ENCODE measurements at places on chromosomes 16 and 17. TPM values are rescaled to one million over a fixed set of nuclear protein-coding genes. Genes with fewer than 3 reads are reported as not detected.

PRAC2 gene
- not detected for total RNA-seq

CRHR1 gene
- total RNA-seq: not detected

GAS7 gene
- 79.7 TPM for total RNA-seq

CDK5R1 gene
- total RNA-seq: 0.75 TPM

ABHD15 gene
- total RNA-seq: 9.0 TPM

SLC2A4 gene
- 151 TPM for total RNA-seq

KLHL36 gene
- 44.1 TPM for total RNA-seq

GRCh38 chr17:75344666-75345065 lies 55.4 kb upstream of the SLC25A19 start:
- H3K4me1 ChIP-seq: peaks cover 53% of the 10 kb centered on the region
- no peak overlapping the region for H3K4me3 ChIP-seq
- H3K27me3 ChIP-seq: no peaks in the 10 kb centered on the region
- H3K27ac ChIP-seq: no peak overlapping the region
- no peak for DNase-seq
- H3K36me3 ChIP-seq: no peaks in the 10 kb centered on the region

- no peak overlapping the region for H3K4me3 ChIP-seq
- H3K27ac ChIP-seq: no peak overlapping the region
- H3K27me3 ChIP-seq: no peaks in the 10 kb centered on the region
- H3K36me3 ChIP-seq: no peaks in the 10 kb centered on the region
Observed at GRCh38 chr17:54795046-54795445, 105.6 kb upstream of the TOM1L1 start.

DNA sequence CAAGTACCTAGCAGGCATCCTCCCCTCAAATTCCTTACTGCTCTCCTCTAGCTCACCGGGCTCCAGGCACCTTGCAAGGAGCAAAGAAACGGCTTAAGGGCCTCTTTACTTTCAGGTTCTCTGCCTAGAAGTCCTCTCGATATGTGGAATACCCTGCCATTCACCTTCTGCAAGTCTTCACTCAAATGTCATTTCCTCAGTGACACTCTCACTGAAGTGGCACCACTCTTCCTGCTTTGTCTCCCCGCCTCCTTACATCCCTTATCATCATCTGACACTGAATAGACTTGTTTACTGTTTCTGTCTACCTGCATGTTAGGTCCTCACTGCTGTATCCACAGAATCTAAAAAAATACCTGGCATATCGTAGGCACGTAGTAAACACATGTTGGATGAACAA lies 947 bp downstream of the SLC7A6OS start:
- no peaks in the 10 kb centered on the region for H3K27me3 ChIP-seq
- H3K27ac ChIP-seq: no peak overlapping the region
- peak overlapping the region; percentile 88 for H3K4me3 ChIP-seq

DNA sequence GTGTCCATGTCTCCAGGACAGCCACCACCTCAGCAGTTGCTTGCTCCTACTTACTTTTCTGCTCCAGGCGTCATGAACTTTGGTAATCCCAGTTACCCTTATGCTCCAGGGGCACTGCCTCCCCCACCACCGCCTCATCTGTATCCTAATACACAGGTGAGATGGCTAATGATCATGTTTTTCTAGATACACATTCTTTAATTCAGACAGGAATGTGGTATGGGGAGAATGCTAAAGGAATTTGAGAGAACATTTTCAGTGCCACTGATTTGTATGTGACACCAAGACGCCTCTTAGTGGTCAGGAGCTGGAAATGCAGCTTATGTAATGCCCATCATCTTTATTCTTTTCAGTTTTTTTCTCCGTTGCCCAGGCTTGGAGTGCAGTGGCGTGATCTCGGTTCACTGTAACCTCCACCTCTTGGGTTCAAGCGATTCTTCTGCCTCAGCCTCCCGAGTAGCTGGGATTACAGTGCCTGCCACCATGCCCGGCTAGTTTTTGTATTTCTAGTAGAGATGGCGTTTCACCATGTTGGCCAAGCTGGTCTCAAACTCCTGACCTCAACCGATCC lies 8.9 kb upstream of the RAPGEFL1 start:
- DNase-seq: no peak
- peaks cover 85% of the 10 kb centered on the region for H3K36me3 ChIP-seq
- no peak overlapping the region for H3K27ac ChIP-seq
- H3K4me3 ChIP-seq: no peak overlapping the region
- no peaks in the 10 kb centered on the region for H3K4me1 ChIP-seq

GRCh38 chr16:74451951-74452758 lies 30.9 kb upstream of the CLEC18B start:
- no peak overlapping the region for H3K27ac ChIP-seq
- H3K27me3 ChIP-seq: no peaks in the 10 kb centered on the region
- DNase-seq: no peak
- no peaks in the 10 kb centered on the region for H3K4me1 ChIP-seq

DNA sequence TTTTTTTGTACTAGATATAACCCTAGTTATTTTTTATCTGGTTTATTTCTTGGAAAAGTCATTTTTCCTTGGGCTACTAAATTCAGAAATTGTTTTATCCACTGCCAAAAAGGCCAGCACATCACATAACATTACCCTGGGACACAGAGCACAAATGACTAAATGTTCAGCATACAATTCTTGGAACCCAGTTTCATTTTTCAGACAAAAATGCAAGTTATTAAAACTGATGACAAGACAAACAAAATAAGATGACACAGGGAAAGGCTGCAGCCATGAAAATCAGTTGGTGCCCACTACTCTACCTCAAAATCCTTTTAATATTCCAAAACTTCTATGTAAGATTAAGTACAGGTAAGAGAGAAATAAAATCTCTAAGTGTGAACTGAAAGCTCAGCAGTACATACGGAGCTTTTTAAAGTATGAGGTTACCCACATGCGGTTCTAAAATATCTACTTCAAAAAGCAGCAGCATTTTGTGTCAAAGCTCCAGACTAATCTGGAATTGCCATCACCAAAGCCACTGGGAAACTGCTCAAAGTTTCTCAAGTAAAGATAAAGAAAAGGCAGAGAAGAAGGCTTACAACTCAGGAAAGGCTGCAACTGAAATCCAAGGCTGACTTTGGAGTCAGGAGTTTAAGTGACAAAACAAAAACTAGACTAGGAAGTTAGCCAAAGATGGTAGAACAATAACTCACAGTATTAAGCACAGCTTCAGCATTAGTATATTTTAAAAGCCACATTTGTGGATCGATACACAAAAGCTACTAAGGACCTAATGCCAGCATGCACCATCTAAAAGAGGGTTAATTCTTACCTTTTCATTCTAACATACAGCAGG lies 41.4 kb downstream of the AP1G1 start:
- peaks cover 16% of the 10 kb centered on the region for H3K4me1 ChIP-seq
- no peak for DNase-seq
- H3K27ac ChIP-seq: no peak overlapping the region
- no peak overlapping the region for H3K4me3 ChIP-seq

DNA sequence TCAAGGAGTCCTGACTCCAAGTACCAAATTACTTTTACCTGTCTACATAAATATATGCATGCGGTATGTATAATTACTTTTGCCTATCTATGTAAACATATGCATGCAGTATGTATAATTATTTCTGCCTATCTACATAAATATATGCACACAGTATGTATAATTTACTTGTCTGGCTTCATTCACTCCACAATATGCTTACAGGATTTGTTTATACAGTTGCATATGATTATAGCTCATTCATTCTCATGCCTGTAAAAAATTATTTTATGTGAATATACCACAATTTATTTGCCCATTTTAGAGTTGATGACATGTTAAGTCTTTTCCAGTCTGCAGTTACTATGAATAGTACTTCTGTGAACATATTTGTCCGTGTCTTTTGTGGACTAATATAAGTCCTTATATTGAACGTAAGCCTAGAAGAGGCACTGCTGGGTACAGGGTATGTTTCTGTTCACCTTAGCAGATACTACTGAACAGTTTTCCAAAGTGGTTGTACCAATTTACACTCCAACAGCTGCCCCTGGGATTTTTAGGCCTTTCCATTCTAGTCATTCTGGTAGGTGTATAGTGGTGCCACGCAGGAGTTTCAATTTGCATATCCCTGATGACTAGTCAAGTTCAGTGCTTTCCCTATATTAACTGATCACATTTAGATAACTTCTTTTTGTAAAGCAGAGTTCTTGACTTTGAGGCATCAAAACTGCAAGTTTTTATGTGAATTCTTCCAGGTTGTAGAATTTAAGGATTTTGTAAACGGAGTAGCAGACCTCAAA lies 47.0 kb downstream of the MARVELD3 start:
- H3K4me1 ChIP-seq: no peaks in the 10 kb centered on the region
- H3K27ac ChIP-seq: no peak overlapping the region
- H3K27me3 ChIP-seq: no peaks in the 10 kb centered on the region
- H3K36me3 ChIP-seq: peaks cover 62% of the 10 kb centered on the region
- H3K4me3 ChIP-seq: no peak overlapping the region

DNA sequence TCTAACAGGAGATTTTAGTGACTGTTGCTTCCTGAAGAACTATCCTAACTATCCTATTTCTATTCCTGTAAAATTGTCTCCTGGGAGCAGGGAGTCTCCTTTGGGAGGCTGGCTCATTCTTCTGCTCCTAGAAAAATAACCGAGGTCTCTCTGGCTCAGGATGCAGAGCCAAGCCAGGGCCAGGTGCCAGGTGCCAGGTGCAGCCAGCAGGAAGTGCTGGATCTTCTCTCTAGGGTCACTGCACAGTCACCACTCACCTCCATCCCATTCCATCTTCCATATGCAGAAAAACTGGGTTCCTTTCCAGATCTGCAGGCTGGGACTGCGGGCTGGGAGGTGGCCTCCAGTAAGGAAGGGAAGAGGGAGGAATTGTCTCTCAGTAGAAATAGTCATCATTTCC lies 3.8 kb upstream of the TMC7 start:
- H3K27me3 ChIP-seq: no peaks in the 10 kb centered on the region
- H3K36me3 ChIP-seq: no peaks in the 10 kb centered on the region
- H3K27ac ChIP-seq: no peak overlapping the region

DNA sequence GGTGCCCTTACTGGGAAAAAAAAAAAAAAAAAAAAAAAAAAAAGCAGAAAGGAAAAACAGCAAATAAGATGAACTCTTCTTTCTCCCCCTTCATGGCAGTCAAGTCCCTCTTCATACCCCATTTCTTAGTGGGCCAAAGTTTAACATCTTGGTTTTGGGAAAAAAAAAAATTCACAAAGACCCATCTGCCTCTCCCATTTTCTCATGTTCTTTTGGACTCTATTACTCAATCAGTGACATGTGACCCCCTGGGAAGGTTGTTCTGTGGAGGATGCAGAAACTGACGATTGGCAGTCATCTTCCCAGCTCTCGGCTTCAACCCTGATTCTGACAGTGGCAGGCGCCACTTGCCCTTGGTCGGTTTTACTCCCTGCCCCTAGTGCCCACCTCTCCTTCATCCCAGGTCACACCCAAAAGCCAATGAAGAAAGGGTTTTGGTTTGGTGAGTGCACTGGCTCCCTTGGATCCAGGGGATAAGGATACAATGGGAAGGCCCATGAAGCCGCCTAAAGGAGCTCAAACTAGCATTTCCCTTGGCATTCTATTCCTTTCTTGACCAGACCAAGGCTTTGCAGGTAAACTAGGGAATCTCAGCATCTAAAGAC lies 60.7 kb upstream of the TBX2 start:
- no peaks in the 10 kb centered on the region for H3K4me1 ChIP-seq
- no peak for DNase-seq
- H3K36me3 ChIP-seq: no peaks in the 10 kb centered on the region
- no peak overlapping the region for H3K4me3 ChIP-seq
- H3K27ac ChIP-seq: peak overlapping the region; percentile 36

DNA sequence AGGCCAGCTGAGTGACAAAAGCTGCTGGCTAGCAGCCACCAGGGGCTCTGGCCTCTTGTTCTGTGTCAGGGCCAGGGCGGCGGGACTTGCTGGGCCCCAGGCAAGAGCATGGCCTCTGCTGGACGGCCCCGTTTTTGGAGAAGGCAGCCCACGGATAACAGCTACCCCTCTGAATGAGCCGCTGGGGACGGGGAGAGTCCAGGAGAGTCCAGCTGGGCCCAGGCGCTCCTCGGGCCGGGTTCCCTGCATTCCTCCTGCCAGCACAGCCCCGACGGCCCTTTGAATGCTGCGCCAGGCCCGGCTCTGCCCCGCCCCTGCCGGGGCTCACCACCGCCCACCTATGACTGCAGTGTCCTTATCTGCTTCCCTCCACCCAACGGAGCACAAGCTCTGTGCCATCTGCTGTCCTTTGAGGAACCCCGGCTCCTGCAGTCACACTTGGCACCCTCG lies 33.4 kb downstream of the SLC7A5 start:
- H3K27me3 ChIP-seq: no peaks in the 10 kb centered on the region
- H3K27ac ChIP-seq: peak overlapping the region; percentile 75
- DNase-seq: no peak
- no peak overlapping the region for H3K4me3 ChIP-seq

GRCh38 chr17:63173450-63173849 lies 207.4 kb downstream of the TANC2 start:
- H3K27me3 ChIP-seq: no peaks in the 10 kb centered on the region
- no peak for DNase-seq
- H3K27ac ChIP-seq: no peak overlapping the region
- H3K4me3 ChIP-seq: no peak overlapping the region
- no peaks in the 10 kb centered on the region for H3K4me1 ChIP-seq

DNA sequence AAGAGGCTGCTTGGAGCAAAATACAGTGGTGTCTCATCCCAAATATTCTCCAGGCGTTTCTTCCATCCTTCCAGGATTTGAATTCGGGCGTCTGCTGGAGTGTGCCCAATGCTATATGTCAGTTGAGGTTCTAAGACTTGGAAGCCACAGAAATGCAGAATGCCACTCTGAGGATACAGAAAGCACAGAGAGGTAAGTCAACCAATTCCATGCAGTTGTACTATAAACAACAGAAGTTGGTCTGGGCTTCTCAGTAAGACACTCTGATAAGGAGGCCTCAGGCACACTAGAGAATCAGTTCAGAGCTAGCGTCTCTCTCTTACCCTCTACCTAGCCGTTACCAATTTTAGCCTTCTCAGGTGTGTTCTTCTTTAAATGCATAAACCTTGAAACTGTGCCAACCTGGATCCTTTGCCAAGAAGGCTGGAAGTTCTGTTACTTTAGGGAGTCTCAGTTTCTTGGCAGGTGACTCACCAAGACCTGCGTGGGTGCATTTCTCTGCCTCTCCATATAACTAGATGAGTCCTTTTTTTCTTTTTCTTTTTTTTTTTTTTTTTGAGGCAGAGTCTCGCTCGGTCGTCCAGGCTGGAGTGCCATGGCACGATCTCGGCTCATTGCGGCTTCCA lies 15.1 kb downstream of the NQO1 start:
- no peaks in the 10 kb centered on the region for H3K27me3 ChIP-seq
- H3K4me1 ChIP-seq: no peaks in the 10 kb centered on the region
- H3K4me3 ChIP-seq: no peak overlapping the region
- H3K36me3 ChIP-seq: peaks cover 28% of the 10 kb centered on the region

GRCh38 chr16:65148804-65149203 lies 26.9 kb upstream of the CDH11 start:
- no peak for DNase-seq
- H3K27me3 ChIP-seq: no peaks in the 10 kb centered on the region
- H3K4me3 ChIP-seq: no peak overlapping the region
- no peak overlapping the region for H3K27ac ChIP-seq
- no peaks in the 10 kb centered on the region for H3K36me3 ChIP-seq

All from right atrium auricular region (tissue), 2 donors.